ENCODE measurements at places on chromosomes 4 and X.

DNA sequence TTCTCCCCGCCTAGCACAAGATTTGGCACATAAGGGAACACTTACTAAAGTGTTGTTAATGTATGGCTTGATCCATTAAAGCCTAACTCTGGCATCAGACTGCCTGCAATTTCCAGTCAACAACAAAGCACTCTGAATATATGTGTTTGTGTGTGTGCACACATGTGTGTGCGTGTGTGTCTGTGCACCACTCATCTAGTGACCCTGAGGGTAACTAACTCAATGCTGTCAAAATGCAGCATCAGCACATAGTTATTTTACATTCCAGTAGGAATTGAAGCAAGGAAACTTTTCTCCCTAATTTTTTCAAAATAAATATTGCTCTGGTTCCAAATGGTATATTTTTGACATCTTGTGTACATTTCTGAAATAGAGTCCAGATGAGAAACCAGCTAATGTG is 94.4 kb downstream of the SHROOM4 start:
- DNase-seq: no peak

- DNase-seq: no peak
These were observed 8.8 kb downstream of the DDX53 start for GRCh38 chrX:23008431-23009099.

DNA sequence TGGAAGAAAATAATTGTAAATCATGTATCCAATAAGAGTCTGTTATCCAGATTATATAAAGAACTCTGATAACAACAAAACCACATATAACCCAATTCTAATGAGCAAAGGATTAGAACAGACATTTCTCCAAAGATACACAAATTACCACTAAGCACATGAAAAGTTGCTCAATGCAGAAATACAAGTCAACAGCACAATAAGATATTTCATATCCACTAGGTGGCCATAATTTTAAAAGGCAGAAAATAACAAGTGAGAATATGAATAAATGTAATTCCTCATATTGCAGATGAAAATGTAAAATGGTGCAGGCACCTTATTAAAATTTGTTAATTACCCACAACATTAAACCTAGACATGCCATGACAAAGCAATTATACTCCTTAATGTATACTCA is 73.9 kb upstream of the ZCCHC13 start:
- DNase-seq: no peak

DNA sequence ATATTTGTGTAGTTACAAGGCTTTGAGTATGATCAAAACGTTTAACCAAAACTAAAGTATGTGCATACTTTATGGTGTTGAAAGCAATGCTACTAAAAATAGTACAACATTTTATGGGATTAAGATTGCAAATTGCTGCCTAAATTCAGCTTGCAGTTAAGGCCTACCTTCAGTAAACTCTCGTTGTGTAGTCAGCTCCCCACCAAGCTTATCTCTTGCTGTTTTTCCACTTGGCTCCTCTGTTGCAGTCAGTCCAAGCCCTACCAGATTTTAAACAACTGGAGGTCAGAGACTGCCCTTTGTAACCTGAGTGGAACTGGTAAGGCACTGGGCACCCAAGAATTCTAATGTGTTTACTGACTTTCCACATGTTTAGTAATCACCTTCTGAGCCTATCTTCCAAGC is 25.7 kb downstream of the AFF1 start:
- no peak for DNase-seq

DNA sequence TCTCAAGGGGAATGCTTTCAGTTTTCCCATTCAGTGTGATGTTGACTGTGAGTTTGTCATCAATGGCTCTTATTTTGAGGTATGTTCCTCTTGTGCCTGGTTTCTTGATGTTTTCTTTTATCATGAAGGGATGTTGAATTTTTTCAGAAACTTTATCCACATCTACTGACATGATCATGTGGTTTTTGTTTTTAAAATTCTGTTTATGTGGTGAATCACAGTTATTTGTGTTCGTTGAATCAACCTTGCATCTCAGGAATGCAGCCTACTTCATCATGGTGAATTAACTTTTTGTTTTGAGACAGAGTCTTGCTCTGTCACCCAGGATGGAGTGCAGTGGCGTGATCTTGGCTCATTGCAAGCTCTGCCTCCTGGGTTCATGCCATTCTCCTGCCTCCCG is 263.1 kb upstream of the KLF3 start:
- no peak for DNase-seq

Data from amniotic stem cell (primary cell).